ENCODE measurements at places on chromosomes 1 and 21. TPM values are rescaled to one million over a fixed set of nuclear protein-coding genes. Genes with fewer than 3 reads are reported as not detected.

Gene CR1L
- not detected for total RNA-seq

Gene C1QC
- 292 TPM for total RNA-seq

Gene HMGCS2
- total RNA-seq = 7.1 TPM

Gene ZNF669
- 5.1 TPM for total RNA-seq

Gene RUNX3
- total RNA-seq = 1.3 TPM

Gene CNR2
- total RNA-seq = not detected

Gene LIN28A
- total RNA-seq = not detected

Gene RPE65
- total RNA-seq = not detected

Gene TP73
- 0.06 TPM for total RNA-seq

Gene GPR52
- 1.5 TPM for total RNA-seq

Gene MIB2
- total RNA-seq = 56.4 TPM

Gene TIE1
- 23.1 TPM for total RNA-seq

Gene PLCH2
- 0.74 TPM for total RNA-seq

Gene SPRR2E
- total RNA-seq = not detected

Gene MAP3K21
- 0.62 TPM for total RNA-seq

Gene PRAMEF8
- not detected for total RNA-seq

Gene CDA
- 2.4 TPM for total RNA-seq

Measured in left cardiac atrium (tissue), 4 donors.